Stimulated activated CD4-positive, alpha-beta T cell treated with anti-CD3 and anti-CD28 coated beads, Interleukin-15, amount 100 ng/mL, for 48 hours (primary cell): ENCODE measurements at places on chromosomes 2 and 18.

- DNase-seq = no peak
These were observed 220.8 kb downstream of the NEDD4L start for GRCh38 chr18:58264840-58265239.

- DNase-seq = no peak
These were observed 120.1 kb downstream of the HAUS1 start for GRCh38 chr18:46224181-46224775.

GRCh38 chr2:122516775-122517174 is 761.3 kb downstream of the TSN start:
- DNase-seq = no peak

- no peak for DNase-seq
These were observed 32.6 kb upstream of the SLC40A1 start for GRCh38 chr2:189613077-189613636.

DNA sequence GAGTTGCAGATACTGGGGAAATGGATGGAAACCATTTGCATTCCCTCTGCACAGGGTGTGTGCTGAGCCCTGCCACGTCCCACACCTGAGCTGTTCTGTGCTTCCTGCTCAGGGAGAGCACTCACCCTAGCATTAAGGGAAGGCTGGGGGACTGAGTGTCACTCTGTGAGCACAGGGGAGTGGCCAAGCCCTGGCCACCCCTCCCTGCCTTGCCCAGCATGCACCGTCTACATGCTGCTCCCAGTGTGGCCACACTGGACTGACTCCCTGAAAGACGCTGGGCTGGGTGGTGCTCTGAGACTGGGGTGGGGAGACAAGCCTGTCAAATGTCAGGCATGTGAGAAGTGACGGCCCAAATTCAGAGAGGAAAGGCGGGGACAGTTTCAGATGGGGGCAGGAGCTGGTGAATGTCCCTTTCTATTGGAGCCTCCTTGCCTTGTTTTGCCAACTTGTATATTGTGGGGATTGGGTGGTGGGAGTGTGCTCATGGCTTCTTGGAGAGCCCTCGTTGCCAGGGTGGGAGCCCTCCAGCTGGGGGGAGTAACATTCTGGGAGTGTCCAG is 298.4 kb upstream of the HS6ST1 start:
- no peak for DNase-seq

DNA sequence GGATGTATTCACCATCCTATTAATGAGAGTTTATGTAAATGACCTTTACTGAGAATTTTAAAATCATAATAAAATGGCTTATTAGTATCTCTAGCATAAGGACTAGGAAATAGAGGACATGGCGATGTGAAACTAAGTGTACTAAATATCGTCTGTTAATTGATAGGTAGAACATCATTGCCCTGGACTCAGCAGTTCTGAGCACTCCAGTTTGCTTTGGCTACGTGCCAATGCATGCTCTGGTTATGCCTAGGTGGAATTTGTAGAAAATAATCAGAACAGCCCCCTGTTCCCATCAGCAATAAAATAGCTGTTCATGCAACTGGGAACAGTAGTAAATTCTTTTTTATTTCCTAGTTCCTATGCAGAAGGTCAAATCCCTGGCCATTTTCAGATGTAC is 247.8 kb downstream of the DOK6 start:
- no peak for DNase-seq

DNA sequence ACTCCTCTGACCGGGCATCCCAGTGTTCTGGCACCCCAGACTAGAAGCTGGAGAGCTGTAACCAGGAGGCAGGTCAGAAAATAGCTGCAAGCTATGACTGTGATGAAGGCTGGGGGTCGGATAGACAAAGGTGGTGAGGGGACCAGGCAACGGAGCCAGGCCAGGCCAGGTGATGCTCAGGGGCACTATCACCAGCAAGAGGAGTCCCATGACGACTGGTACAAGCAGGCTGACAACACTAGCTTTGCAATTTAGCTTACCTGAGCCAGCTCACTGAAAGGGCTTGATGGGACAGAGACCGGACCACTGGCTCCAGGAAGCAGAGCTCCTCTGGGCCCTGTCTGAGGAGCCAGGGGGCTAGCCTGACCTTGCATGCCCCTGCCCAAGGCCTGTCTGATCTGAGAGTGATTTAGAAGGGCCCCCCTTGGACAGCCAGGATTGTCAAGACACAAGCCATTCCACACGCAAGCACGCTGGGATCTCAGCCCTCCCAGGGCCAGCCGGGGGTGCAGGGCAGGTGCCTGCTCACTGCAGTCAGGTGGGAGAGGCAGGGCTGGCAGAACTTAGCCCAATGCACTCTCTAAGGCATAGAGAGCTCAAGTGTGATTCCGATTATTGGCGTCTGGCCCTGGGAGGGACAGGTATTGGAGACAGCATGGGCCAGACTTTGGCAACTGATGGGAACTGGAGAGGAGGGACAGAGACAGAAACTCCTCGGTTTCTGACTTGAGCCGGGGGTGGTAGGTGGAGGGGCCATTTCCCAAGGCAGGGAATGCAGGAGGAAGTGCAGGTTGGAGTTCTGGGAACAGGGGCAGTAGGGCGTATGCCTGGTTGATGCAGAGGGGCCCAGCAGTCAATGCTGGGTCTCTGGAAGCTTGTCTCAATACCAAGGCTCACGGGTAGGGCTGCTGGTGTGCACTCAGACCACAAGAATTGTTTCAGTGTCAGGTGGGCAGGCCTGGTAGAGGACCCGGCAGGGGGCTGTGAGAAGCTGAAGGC is 47.7 kb downstream of the MYO7B start:
- DNase-seq = no peak

GRCh38 chr2:223669453-223670225 is 67.5 kb upstream of the SCG2 start:
- DNase-seq = no peak

DNA sequence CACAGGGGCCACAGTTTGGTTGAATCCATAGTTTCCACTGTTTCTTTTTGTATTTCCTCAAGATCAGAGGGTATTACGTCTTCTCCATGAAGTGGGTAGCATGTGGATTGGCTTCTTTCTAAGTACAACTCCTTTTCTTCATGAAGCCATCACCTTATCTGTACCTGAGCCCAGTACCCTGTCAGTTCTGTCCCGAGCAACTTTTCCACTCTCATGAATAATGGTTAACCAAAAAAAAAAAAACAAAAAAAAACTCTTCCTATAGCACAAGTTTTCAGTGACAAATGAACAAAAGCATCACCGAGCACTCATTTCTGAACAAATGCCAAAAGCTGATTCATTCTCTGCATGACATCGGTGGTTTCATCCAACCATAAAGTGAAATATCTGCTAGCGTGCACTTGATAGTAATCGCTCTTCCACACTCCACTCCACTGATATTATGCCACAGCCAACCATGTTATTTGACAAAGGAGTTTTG is 53.0 kb upstream of the CCDC150 start:
- no peak for DNase-seq

DNA sequence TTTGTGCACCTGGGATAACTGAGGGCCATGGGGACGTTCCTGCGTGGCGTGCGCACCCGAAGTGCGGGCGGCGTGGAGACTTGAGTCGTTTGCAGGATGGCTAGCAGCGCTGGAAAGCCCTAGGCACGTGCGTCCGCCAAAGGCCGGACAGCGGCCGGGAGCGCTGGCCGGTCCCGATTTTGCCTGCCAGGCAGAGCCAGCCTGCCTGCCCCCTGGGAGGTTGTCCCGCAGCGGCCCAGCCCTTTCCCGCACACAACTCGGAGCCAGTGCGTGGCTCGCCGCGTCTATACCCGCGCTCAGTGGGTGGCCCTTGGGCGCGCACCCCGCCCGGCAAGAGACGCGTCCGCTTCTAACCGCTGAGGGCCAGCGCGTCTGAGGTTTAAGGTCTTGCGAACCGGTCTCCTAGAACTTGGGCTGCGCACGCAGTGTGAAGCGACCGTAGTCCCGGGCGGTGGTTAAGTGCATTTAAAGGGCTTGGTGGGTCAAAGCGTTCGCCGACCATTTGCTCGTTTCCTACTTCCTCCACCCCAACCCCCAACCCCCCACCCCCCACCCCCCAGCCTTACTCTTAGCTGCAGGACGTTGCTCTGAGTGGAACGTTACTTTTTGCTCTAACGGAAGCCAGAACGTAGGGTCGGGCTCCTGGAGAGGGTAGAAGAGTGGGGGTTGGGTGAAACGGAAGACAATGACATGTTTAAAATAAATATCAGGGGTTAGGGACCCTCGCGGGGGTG is 627 bp downstream of the CDCA7 start:
- peak; percentile 21 for DNase-seq

DNA sequence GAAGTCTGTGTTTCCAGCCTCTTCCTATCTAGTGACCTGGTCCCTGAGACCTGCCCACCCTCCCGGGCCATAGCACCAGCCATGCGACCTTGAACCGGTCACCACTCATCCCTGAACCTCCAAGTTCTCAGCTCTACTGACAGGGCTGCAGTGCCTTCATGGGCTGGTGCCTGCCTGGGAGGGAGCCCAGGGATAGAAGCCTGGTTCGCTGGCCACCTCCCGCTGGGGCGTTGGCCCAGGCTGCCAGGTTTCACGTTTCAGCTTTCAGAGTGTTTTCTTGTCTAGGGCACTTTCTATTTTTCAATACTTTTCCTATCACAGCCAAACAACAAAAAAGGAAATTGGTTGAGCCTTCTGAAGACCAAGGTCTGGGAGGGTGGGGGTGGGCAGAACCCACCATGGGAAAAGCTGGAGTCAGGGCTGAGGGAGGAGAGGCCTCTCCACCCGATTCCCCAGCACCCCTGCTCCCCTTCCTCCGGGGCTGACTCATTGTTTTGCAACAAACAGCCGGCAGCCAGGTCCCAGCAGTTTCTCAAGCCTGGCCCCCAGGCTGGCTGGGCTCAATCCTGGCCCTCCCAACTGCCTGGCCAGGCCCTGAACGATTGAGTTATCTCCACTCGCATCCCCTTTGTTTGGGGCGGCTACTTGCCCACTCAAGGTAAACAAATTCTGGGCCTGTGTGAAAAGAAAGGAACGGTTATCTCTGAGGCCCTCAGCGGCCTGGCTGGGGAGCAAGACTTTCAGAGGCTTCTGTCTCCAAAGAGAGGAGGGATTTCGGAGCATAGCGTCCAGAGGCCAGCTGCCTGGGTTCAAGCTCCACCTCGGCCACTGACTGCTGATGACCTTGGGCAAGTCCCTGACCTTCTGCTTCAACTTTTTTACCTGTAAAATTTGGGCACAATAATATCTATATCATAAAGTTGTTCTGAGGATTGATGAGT is 47.5 kb downstream of the ZFP36L2 start:
- no peak for DNase-seq

GRCh38 chr2:100260712-100261620 is 61.3 kb downstream of the LONRF2 start:
- no peak for DNase-seq

DNA sequence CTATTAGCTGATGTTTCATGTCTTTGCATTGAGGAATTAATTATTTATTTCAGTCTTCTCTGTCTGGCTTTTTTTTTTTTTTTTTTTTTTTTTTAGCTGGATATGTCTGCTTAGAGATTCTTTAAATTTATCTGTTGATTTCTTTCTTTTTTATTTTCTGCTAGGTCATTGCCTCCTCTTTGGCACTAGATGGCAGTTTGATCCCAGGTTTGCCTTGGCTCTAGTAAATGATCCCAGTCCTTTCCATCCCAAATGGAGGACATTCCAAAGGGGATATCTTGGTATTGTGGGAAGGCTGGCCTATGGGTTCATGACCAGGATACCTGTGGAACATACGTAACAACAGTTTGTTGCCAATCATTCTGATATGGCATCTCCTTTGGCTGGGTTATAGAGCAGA is 339.5 kb upstream of the GCFC2 start:
- DNase-seq = no peak

DNA sequence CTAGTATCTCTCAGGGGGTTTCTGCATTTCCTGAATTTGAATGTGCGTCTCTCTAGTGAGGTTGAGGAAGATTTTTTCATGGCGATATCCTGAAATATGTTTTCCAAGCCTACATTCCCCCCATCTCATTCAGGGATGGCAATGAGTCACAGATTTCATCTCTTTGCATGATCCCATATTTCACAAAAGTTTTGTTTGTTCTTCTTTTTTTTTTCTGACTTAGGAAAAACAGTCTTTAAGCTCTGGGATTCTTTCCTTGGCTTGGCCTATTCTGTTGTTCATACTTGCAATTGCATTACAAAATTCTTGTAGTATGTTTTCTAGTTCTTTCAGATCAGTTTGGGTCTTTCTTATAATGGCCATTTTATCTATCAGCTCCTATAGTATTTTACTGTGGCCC is 136.5 kb downstream of the DSEL start:
- no peak for DNase-seq

DNA sequence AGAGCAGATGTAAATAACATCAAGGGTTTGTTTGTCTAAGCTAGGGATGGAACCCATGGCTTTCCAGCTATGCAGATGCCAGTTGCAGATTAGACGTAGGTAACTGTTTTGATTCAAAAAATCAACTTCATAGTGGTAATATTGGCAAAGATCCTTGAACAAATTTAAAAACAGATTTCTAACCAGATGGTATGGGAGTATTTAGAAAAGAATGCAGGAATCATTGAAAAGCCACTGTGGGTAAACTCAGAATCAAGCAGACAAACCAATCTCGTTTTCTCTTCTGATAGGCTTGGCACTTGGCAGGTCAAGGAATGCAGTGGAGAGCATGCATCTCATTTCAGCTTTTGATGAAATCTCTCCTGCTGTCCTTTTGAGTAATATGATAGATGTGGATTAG is 377.5 kb downstream of the CLIP4 start:
- no peak for DNase-seq

- no peak for DNase-seq
These were observed 84.6 kb downstream of the DNMT3A start for GRCh38 chr2:25257032-25257552.

- DNase-seq = no peak
These were observed 616.1 kb downstream of the IRS1 start for GRCh38 chr2:226183550-226183949.

- DNase-seq = no peak
These were observed 61.5 kb downstream of the CIB4 start for GRCh38 chr2:26579723-26580040.

- no peak for DNase-seq
These were observed 653.2 kb downstream of the DCDC2C start for GRCh38 chr2:4356541-4356940.

DNA sequence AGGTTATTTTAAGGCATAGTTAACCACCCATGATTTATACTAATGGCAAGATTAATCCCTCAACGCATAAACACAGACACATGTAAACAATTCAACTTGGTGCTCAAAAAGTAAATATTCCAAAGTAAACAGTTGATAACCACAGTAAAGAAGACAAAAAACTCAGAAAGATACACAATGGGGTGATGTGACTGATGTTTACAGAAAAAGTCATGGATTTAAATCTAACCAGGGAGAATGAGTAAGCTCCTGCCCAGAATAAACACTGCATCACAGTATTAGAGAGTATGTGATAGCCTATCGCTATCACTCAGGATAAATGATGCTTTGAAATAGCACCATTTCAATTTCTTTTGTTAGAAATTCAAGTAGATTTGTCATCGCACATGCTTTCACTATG is 49.3 kb downstream of the HIBCH start:
- DNase-seq = no peak

DNA sequence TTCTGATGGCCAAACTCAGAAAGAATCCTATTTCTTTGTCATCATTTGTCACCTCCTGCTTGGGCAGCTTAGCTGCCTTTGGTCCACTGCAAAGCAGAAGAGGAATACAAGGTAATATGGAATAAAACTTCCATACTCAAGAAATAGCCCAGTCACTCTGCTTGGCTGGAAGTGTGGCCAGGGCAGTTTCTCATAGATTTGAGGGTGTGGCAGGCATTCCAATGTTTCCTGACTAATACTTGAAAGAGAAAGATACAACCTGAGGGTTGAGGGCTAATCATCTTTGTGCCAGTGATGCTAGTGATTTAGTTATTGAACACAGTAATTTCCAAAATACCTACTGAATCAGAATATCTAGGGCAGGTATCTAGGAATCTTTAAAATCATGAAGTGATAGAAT is 83.1 kb downstream of the FAM161A start:
- no peak for DNase-seq
